ENCODE measurements at places on chromosomes 6 and 20. TPM values are rescaled to one million over a fixed set of nuclear protein-coding genes. Genes with fewer than 3 reads are reported as not detected.

The DNAH8 gene
- under 0.01 TPM for total RNA-seq

The RCAN2 gene
- 1.5 TPM for total RNA-seq

The OR2J3 gene
- total RNA-seq, result under 0.01 TPM

The SLC17A9 gene
- total RNA-seq, result 17.7 TPM

The ZNF334 gene
- total RNA-seq, result under 0.01 TPM

The WFDC12 gene
- not detected for total RNA-seq

The TTLL9 gene
- total RNA-seq, result under 0.01 TPM

The LCA5 gene
- 5.5 TPM for total RNA-seq

The FBXO30 gene
- 9.1 TPM for total RNA-seq

The EGFL8 gene
- 0.96 TPM for total RNA-seq

The RHAG gene
- not detected for total RNA-seq

The LY86 gene
- total RNA-seq, result not detected

The TTI1 gene
- 18.9 TPM for total RNA-seq
